ENCODE measurements at places on chromosomes 7 and 10. TPM values are rescaled to one million over a fixed set of nuclear protein-coding genes. Genes with fewer than 3 reads are reported as not detected.

DNA sequence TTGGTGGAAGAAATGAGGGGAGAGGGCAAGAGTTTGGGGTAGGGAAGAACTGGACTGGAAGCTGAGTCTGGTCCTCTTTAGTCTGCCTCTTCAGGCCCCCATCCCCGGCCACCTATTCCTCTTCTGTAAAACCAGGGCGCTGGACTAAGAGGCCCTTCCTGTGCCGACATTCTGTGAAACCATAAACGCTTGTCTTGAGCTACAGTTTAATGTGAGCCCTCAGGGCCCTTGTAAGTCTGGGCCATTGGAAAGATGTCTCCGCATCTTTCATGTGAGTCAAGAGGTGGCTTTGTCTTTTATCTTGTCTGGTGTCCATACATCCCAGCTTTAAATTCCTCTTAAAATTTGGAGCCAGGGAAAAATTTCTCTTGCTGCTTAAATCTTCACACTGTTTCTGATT lies 90.6 kb downstream of the PLCE1 start:
- DNase-seq: no peak
- no peak overlapping the region for H3K27ac ChIP-seq
- H3K27me3 ChIP-seq: no peaks in the 10 kb centered on the region
- no peaks in the 10 kb centered on the region for H3K36me3 ChIP-seq

GRCh38 chr10:57338823-57339558 lies 928.7 kb downstream of the IPMK start:
- no peaks in the 10 kb centered on the region for H3K27me3 ChIP-seq
- H3K4me1 ChIP-seq: no peaks in the 10 kb centered on the region
- H3K4me3 ChIP-seq: no peak overlapping the region
- no peaks in the 10 kb centered on the region for H3K36me3 ChIP-seq

DNA sequence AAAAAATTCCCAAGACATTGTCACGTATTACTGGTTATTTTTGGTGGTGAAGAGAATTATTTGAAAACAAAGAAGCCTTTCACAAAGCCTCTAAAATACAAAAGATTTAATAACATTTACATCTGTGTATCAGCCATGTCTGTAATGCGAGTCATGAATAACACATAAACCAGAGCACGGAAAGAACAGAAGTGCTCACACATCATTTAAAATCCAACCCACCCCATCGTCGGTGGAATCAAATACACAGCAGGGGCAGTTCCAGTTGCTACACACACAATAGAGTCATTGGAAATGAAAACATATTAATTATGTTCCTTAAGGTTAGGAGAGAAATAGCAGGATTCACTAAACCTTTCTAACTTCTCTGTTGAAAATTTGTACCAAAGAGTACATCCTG lies 1097.3 kb downstream of the KCNMA1 start:
- H3K4me1 ChIP-seq: no peaks in the 10 kb centered on the region
- H3K36me3 ChIP-seq: no peaks in the 10 kb centered on the region
- H3K4me3 ChIP-seq: no peak overlapping the region

The CHCHD1 gene
- 36.2 TPM for total RNA-seq

GRCh38 chr7:107494884-107495283 lies 25.0 kb downstream of the GPR22 start:
- no peak overlapping the region for H3K4me3 ChIP-seq
- H3K27ac ChIP-seq: no peak overlapping the region
- H3K27me3 ChIP-seq: no peaks in the 10 kb centered on the region
- no peaks in the 10 kb centered on the region for H3K4me1 ChIP-seq

The OAT gene
- 130 TPM for total RNA-seq

The ADIRF gene
- total RNA-seq: 45.3 TPM
